ENCODE measurements at places on chromosomes 1 and 21. TPM values are rescaled to one million over a fixed set of nuclear protein-coding genes. Genes with fewer than 3 reads are reported as not detected.

FAM72B gene
- not detected for total RNA-seq

PAQR7 gene
- 4.2 TPM for total RNA-seq

PCBP3 gene
- total RNA-seq, result 13.8 TPM

LIPI gene
- total RNA-seq, result not detected

FALEC gene
- total RNA-seq, result 2.2 TPM

LMOD1 gene
- total RNA-seq, result 60.0 TPM

NPHS2 gene
- total RNA-seq, result not detected

UBE2U gene
- not detected for total RNA-seq

AKR7A3 gene
- total RNA-seq, result 7.9 TPM

PRDM2 gene
- total RNA-seq, result 57.1 TPM

ZFP69B gene
- total RNA-seq, result 1.2 TPM

CD2 gene
- 3.9 TPM for total RNA-seq

TSPEAR gene
- total RNA-seq, result 0.15 TPM

GRCh38 chr1:219659005-219659600 lies 46.2 kb upstream of the ZC3H11B start:
- no peak for DNase-seq

- DNase-seq, result no peak
Measured at GRCh38 chr1:205061227-205061626, 18.2 kb downstream of the CNTN2 start.

GRCh38 chr21:19420565-19420964 lies 1017.0 kb upstream of the TMPRSS15 start:
- DNase-seq, result no peak

GRCh38 chr1:4700801-4701200 lies 46.4 kb downstream of the AJAP1 start:
- DNase-seq, result no peak

GRCh38 chr1:221117548-221117951 lies 238.3 kb downstream of the HLX start:
- no peak for DNase-seq

DNA sequence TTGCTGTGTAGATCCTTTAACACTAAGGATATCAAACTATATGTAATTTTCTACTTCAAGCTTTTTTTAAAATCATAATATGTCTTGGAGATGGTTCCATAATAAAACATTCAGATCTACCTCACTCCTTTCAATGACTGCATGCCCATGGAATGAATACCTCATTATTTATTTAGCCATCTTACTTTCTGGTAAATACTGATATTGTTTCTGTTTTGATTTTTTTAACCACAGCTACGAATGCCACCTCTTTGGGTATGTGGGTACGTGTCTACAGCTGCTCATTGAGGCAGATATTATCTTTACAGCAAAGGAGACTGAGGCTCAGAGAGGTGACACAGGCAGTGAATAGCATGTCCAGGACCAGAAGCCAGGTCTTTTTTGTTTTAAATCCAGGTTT lies 215.7 kb downstream of the ST6GALNAC3 start:
- no peak for DNase-seq

GRCh38 chr1:114833421-114833820 lies 21.2 kb upstream of the SYCP1 start:
- no peak for DNase-seq

DNA sequence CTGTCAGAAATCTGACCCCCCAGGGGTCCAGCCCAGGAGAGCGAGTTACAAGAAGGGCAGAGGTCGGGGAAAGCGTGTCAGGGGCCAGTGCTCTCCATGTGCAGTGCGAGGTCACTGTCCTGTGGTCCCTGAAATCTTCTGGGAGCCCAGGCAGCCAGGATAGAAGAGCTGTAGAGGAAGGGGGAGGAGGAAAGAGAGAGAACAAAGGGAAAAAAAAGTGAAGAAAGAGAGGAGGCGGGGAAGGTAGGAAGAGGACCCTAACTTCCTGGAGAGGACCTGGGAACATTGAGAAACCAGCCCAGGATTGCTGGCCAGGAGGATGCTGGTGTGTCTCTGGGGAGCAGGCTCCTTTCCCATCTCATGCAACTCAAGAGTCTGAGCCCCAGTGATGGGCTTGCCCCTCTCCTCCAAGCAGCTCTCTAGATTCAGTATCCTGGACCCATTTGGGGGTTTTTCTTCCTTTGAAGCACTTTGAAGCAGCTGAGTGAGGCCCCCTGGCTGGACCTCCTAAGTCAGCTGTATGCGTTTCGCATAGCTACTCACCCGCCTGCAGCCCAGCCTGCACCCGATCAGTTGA lies 6.8 kb upstream of the INAVA start:
- DNase-seq, result no peak

- DNase-seq, result no peak
Measured at GRCh38 chr1:85359874-85360721, 83.7 kb upstream of the BCL10 start.

DNA sequence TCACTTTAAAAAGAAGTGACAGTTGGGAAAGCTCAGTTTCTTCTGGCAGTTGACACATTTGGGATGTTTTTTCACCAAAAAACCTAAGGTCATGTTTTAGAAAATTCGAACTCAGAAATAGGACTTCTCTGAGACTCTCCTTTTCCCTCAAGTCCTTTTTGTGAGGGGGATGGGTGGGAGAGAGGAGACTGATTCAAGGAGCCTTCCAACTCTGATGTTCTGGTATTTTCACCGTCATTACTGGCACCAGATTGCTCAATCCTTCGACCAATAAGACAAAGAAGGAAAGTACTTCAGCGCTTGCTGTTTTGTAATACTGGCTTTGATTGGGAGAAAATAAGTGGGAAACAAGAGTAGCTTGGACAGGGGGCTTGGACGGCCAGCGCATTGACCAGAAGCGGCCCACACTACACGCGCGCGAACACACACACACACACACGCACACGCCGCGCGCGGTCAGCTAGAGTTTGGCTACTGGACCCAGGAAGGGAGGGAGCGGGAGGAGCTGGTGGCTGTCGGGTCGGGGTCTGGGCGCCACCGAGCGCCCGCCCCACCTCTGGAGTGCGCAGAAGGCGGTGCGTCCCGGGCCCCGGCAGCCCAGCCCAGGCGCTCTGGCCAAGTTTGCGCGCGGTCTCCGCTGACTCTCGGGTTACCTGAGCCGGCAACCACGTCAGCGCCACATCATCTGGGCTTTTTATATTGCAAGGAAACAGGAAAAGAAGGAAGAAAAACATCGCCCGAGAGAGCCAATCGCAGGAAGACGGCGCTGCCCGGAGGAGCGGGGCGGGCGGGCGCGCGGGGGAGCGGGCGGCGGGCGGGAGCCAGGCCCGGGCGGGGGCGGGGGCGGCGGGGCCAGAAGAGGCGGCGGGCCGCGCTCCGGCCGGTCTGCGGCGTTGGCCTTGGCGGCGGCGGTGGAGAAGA lies at the start of gene KCNK1:
KCNK1 (plus strand) TSS at position 855 of the 921 bp plus-strand sequence; CDS start at position 921, 66 bp downstream.
- peak; percentile 62 for DNase-seq

- DNase-seq, result no peak
Measured at GRCh38 chr1:8435569-8436071, 117.7 kb downstream of the SLC45A1 start.

- DNase-seq, result no peak
Measured at GRCh38 chr1:33332357-33332789, 11.5 kb upstream of the A3GALT2 start.

DNA sequence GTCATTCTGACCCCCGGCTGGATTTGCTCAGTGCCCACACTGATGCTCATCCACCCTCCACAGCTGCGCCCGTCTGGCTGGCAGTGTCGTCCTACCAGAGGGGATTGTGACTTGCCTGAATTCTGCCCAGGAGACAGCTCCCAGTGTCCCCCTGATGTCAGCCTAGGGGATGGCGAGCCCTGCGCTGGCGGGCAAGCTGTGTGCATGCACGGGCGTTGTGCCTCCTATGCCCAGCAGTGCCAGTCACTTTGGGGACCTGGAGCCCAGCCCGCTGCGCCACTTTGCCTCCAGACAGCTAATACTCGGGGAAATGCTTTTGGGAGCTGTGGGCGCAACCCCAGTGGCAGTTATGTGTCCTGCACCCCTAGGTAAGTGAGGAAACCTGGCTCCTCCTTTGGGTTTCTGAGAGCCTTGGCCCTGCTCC lies 5.7 kb upstream of the EFNA4 start:
- DNase-seq, result no peak

DNA sequence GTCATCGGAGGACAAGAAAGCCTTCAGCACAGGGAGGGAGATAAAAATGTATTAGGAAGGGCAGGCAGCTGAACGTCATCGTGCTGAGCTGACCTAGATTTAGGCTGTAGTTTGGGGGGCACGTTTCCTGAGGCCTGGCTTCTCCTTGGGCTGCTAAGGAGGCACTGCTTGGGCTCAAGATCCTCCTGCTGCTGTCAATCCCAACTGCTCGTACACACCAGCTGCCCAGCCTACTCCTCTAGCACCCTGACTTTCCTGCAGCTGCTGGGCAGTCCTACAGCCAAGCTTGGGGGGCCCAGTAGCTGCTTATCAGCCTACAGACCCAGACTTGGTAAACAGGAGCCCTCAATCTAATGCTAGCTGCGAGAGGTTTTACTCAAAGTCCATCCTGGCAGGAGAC lies 6.2 kb downstream of the TMEM35B start:
- no peak for DNase-seq

GRCh38 chr1:181324797-181325616 lies 158.3 kb upstream of the CACNA1E start:
- DNase-seq, result no peak

- DNase-seq, result no peak
Measured at GRCh38 chr21:31837618-31838390, 35.0 kb upstream of the HUNK start.

DNA sequence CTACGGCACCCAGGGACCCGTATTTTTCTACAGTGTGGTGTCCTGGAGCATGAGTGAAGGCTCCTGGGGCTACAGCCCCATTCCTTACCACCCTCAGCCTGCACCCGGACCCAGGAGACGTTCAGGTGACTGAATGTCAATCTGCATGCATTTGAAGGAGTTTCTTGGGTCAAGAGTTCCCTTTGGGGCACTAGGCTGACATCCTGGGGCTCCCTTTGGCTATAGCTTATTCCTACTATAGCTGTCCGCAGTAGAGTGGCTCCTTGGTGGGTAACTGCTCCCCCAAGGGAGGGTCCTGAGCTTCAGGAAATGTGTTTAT lies 19.9 kb upstream of the LRRN2 start:
- DNase-seq, result no peak

DNA sequence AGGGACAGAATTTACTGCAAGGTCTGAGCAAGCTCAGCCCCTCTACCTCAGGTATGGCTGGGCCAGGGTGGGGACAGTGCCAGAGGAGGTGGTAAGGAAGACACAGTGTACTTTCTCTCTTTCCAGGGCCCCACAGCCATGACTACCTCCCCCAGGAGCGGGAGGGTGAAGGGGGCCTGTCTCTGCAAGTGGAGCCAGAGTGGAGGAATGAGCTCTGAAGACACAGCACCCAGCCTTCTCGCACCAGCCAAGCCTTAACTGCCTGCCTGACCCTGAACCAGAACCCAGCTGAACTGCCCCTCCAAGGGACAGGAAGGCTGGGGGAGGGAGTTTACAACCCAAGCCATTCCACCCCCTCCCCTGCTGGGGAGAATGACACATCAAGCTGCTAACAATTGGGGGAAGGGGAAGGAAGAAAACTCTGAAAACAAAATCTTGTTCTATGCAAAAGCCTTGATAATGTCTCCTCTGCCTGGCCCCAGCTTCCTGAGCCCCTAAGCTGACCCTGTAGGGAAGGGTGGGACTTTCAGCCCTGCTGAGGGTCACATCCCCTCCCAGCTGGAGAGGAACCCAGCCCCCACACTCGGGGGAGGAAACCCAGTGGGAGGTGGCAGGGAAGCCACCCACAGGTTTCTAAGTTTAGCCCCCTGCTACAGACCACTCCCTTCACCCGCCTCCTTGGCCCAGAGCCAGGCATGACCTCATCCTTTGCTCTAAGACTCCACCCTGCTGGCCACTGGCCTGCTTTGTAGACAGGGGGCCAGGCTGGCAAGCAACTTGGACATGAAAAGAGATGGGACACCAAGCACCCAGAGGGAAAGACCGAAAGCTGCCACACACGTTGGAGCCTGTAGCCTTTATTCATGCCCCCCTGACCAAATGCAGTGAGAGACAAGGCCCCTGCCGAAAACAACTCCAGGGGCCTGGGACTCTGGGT lies 6.4 kb downstream of the RHOC start:
- peak; percentile 95 for DNase-seq

DNA sequence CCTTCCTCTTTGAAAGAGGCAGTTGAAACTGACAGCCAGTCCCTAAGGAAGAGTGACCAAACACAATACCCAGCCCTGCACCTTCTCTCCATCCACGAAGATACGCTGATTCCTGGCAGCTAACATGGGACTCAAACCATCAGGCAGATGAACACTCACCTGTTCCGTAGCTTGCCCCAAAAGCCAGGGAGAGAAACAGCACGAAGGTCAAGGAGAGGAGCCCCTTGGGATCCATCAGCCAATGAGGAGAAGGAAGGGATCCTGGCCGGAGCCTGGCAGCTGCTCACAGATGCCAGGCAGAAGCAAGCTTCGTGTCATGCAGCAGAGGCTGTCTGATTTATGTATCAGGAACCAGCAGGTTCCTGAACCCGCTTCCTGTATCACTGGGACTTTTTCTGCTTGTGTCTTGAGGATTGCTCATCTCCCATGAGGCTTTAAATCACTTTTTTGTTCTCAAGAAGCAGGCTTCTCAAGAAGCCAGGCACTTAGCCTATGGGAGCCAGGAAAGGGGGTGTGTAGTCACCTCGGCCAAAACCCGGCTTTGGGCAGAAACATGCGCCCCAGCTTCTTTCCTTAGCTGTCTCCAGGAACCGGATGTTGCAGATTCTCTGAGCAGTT lies at the start of gene SLAMF1:
SLAMF1 (minus strand) TSS at position 334 of the 618 bp plus-strand sequence; CDS start at position 235, 99 bp downstream.
- DNase-seq, result no peak

- DNase-seq, result peak; percentile 33
Measured at GRCh38 chr21:34029743-34030528, 43.4 kb upstream of the MRPS6 start.

- no peak for DNase-seq
Measured at GRCh38 chr1:32286763-32287162, 5.1 kb upstream of the HDAC1 start.

All from breast epithelium (tissue), 4 donors.